ENCODE measurements at places on chromosomes 7 and 10. TPM values are rescaled to one million over a fixed set of nuclear protein-coding genes. Genes with fewer than 3 reads are reported as not detected.

GATA3 gene
- 0.31 TPM for total RNA-seq

PODXL gene
- total RNA-seq, result 727 TPM

RELN gene
- 0.02 TPM for total RNA-seq

PTF1A gene
- total RNA-seq, result not detected

FUOM gene
- 39.6 TPM for total RNA-seq

DNA sequence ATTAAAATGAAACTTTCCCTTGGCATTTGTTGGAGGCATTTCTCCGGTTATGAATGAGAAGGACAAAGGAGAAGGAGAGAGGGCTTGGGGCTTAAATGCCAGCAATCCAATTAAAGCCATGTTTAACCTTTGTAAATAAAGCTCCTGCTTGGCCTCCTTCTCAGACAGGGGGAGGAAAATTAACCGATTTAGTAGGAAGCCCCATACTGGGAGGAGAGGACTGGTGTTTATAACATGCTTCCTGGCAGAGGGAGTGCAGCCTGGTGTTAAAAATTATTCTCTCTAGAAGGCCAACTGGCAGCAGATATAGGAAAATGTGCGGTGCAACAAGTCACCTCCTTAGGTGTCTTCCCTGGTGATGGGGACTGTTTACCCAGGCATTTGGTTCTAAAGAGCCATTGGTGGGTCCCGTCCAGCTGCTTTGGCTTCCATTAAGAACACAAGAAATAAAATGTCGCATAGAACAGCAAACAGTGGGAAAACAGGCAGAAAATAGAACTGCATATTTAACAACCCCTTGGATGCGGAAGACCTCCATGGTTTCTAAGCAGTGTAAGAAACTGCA is 846.5 kb downstream of the TYW1 start:
- H3K4me3 ChIP-seq, result no peak overlapping the region
- H3K27ac ChIP-seq, result no peak overlapping the region
- no peaks in the 10 kb centered on the region for H3K27me3 ChIP-seq
- H3K4me1 ChIP-seq, result no peaks in the 10 kb centered on the region

- H3K4me1 ChIP-seq, result no peaks in the 10 kb centered on the region
- H3K36me3 ChIP-seq, result no peaks in the 10 kb centered on the region
- peaks cover 24% of the 10 kb centered on the region for H3K27me3 ChIP-seq
- H3K27ac ChIP-seq, result no peak overlapping the region
Observed at GRCh38 chr10:93599778-93600177, 1.3 kb downstream of the RBP4 start.

DNA sequence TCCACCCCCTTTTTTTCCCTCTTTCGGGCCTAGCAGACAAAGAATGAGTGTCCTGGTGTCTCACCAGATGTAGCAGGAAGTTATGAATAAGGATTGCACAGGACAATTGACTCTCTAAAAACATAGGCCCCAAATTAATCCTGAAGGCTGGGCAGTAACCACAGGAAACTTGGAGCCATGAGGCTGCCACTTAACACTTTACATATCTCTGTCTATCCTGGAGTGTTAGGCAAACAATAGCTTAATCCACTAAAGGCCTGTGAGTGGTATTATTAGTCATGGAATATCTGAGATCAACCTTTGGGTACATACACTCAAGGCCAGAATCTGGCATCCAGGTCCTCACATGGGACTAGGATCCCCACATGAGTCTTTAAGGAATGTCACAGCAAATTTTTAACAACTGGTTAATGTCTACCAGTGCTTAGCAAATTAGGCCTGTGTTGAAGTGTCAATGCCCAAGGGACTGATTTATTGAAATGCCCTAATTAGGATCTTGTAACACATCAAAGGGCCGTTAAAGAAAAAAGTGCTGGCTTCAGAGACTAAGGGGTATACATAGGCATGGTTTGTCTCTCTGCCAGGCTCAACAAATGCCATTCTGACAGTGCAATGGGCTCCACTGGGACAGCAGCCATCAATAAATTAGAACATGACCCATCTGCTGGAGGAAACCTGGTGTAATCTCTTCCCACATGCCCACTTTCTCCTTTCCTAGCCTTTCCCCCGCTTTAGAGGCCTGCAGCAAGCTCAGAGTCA is 196.7 kb upstream of the TBX20 start:
- no peak overlapping the region for H3K4me3 ChIP-seq
- H3K27me3 ChIP-seq, result no peaks in the 10 kb centered on the region
- no peak for DNase-seq
- no peaks in the 10 kb centered on the region for H3K4me1 ChIP-seq

GRCh38 chr10:132387764-132388210 is 9.2 kb upstream of the PWWP2B start:
- no peaks in the 10 kb centered on the region for H3K4me1 ChIP-seq
- H3K27me3 ChIP-seq, result no peaks in the 10 kb centered on the region
- peak overlapping the region; percentile 70 for H3K4me3 ChIP-seq
- DNase-seq, result peak; percentile 82
- H3K36me3 ChIP-seq, result peaks cover 8% of the 10 kb centered on the region
- H3K27ac ChIP-seq, result no peak overlapping the region

GRCh38 chr10:126503392-126504062 is 115.2 kb upstream of the ADAM12 start:
- H3K27ac ChIP-seq, result no peak overlapping the region
- no peak overlapping the region for H3K4me3 ChIP-seq
- H3K27me3 ChIP-seq, result no peaks in the 10 kb centered on the region
- no peaks in the 10 kb centered on the region for H3K36me3 ChIP-seq
- no peaks in the 10 kb centered on the region for H3K4me1 ChIP-seq
- DNase-seq, result no peak

GRCh38 chr10:6351495-6351894 is 148.8 kb downstream of the PFKFB3 start:
- H3K4me1 ChIP-seq, result no peaks in the 10 kb centered on the region
- no peaks in the 10 kb centered on the region for H3K27me3 ChIP-seq
- H3K36me3 ChIP-seq, result peaks cover 14% of the 10 kb centered on the region
- no peak for DNase-seq
- no peak overlapping the region for H3K27ac ChIP-seq

- peak; percentile 34 for DNase-seq
- no peak overlapping the region for H3K27ac ChIP-seq
- no peaks in the 10 kb centered on the region for H3K27me3 ChIP-seq
- H3K36me3 ChIP-seq, result peaks cover 14% of the 10 kb centered on the region
- H3K4me1 ChIP-seq, result no peaks in the 10 kb centered on the region
- peak overlapping the region; percentile 92 for H3K4me3 ChIP-seq
Observed at GRCh38 chr7:94655126-94655847, 646 bp downstream of the SGCE start.

DNA sequence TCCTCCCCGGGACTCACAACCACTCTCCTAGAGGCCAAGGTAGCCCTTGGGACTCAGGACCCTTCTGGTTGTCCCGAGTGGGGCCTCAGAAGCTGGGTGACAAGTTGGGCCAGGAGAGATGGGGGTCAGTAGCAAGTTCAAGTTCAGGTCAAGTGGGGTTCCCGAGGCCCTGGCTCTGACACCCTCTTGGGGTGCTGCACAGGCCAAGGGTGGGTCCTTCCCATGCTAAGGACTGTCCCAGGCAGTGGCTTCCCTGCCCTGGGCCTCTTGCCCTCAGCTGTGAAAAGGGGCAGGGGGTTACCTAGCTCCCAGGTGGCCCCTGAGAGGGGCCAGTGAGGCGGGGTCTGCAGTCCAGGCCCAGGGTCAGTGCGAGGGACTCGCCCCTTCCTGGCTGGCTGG is 115.4 kb upstream of the TNRC18 start:
- no peak overlapping the region for H3K4me3 ChIP-seq
- H3K36me3 ChIP-seq, result no peaks in the 10 kb centered on the region
- no peaks in the 10 kb centered on the region for H3K4me1 ChIP-seq
- H3K27me3 ChIP-seq, result no peaks in the 10 kb centered on the region

- H3K4me3 ChIP-seq, result no peak overlapping the region
- no peaks in the 10 kb centered on the region for H3K27me3 ChIP-seq
- H3K27ac ChIP-seq, result no peak overlapping the region
- DNase-seq, result no peak
- H3K4me1 ChIP-seq, result peaks cover 3% of the 10 kb centered on the region
Observed at GRCh38 chr7:37007691-37008090, 283.4 kb upstream of the AOAH start.

DNA sequence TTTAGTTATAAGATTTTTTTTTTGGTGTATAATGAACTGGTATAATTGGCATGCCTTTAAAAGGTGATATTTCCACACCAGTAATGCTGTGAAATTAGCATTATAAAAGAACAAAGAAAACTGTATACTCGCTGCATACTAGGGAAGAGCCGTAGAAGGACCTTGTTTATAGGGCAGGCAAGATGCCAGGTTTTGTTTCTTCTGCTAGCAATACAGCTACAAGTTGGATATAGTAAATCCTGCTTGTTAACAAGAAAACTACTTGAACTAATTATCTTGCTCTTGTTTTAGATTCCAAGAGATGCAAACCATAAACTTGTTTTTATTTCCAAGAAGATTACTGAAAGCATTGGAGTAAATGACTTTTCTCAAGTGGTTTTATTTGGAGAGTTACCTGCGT is 1.9 kb downstream of the DNAH11 start:
- DNase-seq, result no peak
- H3K27ac ChIP-seq, result no peak overlapping the region
- H3K4me3 ChIP-seq, result no peak overlapping the region
- no peaks in the 10 kb centered on the region for H3K27me3 ChIP-seq

DNA sequence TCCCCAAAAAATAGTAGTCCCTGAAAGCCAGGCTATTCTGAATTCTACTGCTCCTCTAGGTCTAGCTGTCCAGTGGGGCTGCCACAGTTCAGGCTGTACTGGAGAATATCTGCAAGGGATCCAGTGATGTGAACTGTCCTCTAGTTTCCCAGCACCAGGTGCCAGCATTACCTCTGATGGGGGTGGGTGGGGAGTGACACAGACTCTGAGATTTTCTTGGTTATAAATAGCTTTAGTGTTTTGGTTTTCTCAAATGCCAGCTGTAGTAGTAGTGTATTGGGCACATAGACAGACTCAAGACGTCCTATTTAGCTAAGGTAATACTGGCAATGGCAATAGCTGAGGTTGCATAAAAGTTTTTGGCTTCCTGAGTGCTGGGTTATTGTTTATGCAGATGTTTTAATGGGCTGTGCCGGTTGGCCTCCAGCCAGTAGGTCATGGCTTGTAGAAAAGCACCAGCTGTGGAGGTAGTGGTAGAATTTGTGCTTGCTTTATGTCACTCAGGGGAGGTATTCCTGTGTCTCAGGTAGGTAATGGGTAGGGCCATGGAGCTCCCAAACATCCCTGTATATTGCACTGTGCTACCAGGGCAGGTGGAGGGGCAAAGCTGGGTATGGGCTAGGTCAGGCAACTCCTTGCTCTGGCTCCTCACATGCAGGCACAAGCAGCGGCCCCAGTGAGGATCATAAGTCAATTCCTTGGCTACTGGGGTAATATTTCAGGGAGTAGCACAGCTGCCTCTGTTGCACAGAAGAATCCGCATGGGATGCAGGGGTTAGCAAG is 338.7 kb upstream of the LRRTM3 start:
- H3K4me3 ChIP-seq, result no peak overlapping the region
- no peaks in the 10 kb centered on the region for H3K4me1 ChIP-seq
- H3K27me3 ChIP-seq, result no peaks in the 10 kb centered on the region
- DNase-seq, result no peak
- no peaks in the 10 kb centered on the region for H3K36me3 ChIP-seq
- H3K27ac ChIP-seq, result no peak overlapping the region

DNA sequence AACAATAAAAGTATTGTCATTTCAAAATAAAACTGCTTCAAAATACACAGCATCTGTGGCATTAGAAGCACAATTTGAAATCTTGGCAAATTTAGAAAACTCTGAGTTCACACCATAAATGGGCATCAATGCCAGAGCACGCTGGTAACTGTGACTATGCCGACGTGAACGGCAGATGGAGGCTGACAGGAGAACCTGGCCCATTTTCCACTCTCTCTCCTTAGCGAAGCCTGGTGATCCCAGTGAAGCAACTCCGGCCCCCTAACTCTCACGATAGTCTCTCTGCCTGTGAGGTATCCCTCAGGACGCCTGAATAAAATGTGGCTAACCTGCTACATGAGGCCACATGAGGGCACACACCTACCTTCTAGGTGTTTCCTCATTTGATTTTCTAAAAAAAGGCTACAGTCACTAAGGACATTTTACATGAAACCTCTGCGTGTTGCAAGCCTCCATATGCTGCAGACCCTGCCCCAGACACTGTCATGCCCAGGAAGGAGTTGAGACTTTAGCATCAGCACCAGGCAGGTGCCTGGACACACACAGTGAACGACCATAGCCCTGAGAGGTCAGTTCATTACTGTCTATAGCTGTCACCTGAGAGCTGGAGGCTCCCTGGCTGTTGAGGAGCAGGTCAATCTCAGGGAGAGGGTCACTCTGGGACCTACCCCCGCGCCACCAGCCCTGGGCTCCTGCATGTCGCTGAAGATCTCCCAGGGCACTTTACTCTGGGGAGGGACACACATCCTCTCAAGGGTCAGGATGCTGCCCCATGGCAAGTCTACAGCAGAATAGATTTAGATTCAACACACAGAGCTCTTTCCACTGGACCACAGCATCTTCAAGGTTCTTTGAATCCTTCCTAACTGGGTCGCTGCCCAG is 62.9 kb upstream of the CAMK2B start:
- peak; percentile 14 for DNase-seq
- no peak overlapping the region for H3K4me3 ChIP-seq
- H3K36me3 ChIP-seq, result peaks cover 26% of the 10 kb centered on the region
- H3K4me1 ChIP-seq, result no peaks in the 10 kb centered on the region
- no peak overlapping the region for H3K27ac ChIP-seq
- no peaks in the 10 kb centered on the region for H3K27me3 ChIP-seq

DNA sequence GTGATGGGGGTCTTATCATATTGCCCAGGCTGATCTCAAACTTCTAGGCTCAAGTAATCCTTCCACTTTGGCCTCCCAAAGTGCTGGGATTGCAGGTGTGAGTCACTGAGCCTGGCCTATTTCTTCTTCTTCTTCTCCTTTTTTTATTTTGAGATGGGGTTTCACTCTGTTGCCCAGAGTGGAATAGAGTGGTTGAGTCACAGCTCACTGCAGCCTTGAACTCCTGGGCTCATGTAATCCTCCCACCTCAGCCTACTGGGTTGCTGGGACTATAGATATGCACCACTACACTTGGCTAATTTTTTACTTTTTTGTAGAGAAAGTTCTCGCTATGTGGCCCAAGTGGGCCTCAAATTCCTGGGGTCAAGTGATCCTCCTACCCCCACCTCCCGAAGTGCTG is 124.3 kb downstream of the SKIDA1 start:
- no peak overlapping the region for H3K27ac ChIP-seq
- no peak for DNase-seq
- H3K4me1 ChIP-seq, result peaks cover 3% of the 10 kb centered on the region
- no peaks in the 10 kb centered on the region for H3K27me3 ChIP-seq
- no peak overlapping the region for H3K4me3 ChIP-seq

- no peaks in the 10 kb centered on the region for H3K27me3 ChIP-seq
- no peaks in the 10 kb centered on the region for H3K4me1 ChIP-seq
- H3K36me3 ChIP-seq, result no peaks in the 10 kb centered on the region
- DNase-seq, result no peak
- no peak overlapping the region for H3K4me3 ChIP-seq
Observed at GRCh38 chr7:90180011-90180585, 25.8 kb downstream of the STEAP1 start.

- H3K4me1 ChIP-seq, result no peaks in the 10 kb centered on the region
- DNase-seq, result no peak
- H3K4me3 ChIP-seq, result no peak overlapping the region
- H3K27ac ChIP-seq, result no peak overlapping the region
- no peaks in the 10 kb centered on the region for H3K27me3 ChIP-seq
- H3K36me3 ChIP-seq, result peaks cover under 1% of the 10 kb centered on the region
Observed at GRCh38 chr10:6591668-6592067, 11.6 kb upstream of the PRKCQ start.

- H3K36me3 ChIP-seq, result peaks cover 5% of the 10 kb centered on the region
- no peak overlapping the region for H3K27ac ChIP-seq
- DNase-seq, result no peak
- H3K4me3 ChIP-seq, result no peak overlapping the region
- H3K4me1 ChIP-seq, result no peaks in the 10 kb centered on the region
Observed at GRCh38 chr10:62665771-62666170, 138.7 kb upstream of the ADO start.

Data from H9 (cell line).